ENCODE measurements at places on chromosomes 16 and 17. TPM values are rescaled to one million over a fixed set of nuclear protein-coding genes. Genes with fewer than 3 reads are reported as not detected.

DNA sequence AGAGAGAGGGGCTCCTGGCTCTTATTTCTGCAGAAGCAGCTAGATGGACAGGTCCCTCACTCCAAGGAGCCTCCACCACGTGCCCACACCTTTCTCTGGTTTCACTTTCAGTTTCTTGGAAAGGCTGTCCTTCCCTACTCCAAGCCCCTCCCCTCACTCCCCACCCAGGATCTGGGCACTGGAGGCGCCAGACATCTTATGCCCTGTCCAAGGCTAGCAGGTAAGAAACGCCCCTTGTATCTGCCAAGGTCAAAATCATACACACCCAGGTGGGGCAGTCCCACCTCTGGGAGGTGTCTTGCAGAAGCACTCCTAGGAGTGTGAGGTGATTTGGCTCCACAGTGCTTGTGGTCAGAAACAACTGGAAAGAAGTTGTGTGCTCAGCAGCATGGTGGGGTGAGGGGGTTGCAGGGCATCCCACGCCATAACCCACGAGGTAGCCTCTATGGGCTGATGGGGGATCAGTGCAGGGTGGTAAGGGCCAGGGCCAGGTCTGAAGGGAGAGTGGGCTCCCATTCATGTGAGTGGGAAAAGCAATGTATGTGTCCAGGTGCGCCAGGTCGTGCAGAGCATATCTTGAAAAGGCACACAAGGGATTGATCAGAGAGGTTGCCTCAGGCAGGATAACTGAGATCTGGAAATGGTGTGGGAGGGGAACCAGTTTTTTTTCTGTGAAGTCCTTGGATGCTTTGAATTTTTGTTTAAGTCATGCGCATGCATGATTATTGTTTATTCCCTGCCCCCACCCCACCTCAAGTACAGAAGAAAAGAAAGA is 31.8 kb upstream of the PRM1 start:
- peak; percentile 72 for DNase-seq

- no peak for DNase-seq
Measured at GRCh38 chr17:4515501-4515900, 16.8 kb downstream of the SPNS2 start.

DNA sequence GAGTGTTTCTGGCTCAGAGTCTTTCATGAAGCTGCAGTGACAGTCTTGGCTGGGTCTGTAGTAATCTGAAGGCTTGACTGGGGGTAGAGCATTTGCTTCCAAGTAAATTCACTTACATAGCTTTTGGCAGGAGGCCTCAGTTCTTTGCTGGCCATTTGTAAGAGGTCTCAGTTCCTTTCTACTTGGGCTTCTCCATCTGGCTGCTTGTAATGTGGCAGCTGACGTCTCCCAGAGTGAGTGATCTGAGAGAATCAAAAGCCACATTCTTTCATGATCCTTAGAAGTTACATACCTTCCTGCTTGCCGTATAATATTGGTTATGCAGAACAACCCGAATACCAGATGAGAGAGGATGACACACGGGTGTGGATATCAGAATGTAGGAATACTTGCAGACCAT is 39.8 kb downstream of the NF1 start:
- DNase-seq: no peak

TMEM88 gene
- 0.43 TPM for total RNA-seq

SCGB1C2 gene
- not detected for total RNA-seq

INCA1 gene
- total RNA-seq: 0.97 TPM
